ENCODE measurements at places on chromosomes 6 and 20.

- DNase-seq, result peak; percentile 3
Measured at GRCh38 chr6:3321875-3322274, 63.1 kb downstream of the PSMG4 start.

GRCh38 chr20:4373454-4373853, 348.3 kb upstream of the PRND start:
- DNase-seq, result no peak

GRCh38 chr6:31222496-31222895, 49.4 kb downstream of the HLA-C start:
- DNase-seq, result no peak

DNA sequence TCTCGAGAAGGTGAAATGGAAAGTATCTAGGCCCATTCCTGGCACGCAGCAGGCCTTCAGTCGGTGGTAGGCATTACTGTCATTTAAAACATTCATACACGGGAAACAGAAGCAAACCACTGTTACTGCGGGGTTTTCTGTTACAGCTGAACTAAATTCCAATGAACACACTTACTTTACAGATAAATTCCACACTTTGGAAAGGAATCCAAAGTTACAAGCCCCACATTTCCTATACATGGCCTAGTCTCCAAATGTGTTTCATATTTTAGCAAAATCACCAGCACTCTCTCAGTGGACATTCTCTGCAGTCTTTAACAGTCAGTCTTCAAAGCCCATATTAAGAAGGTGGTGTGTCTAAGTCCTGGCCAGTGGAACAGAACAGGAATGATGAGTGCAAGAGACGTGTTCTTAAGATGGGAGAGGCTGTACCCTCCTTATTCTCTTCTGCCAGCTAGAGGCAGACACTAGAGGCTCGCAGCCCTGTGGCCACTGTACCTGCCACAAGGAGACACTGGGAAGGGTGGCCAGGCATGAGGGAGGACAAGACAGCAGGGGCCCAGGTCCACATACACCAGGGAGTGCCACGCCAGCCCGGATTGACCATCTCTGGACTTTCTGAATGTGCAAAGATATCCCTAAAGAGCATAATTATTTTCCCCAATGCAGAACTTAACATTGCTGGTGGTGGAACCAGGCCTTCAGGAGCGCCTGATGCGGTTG, 76.4 kb downstream of the CDC5L start:
- DNase-seq, result no peak

GRCh38 chr6:21325201-21325856, 268.2 kb upstream of the SOX4 start:
- DNase-seq, result no peak

GRCh38 chr20:7237251-7237650, 469.8 kb downstream of the BMP2 start:
- no peak for DNase-seq

DNA sequence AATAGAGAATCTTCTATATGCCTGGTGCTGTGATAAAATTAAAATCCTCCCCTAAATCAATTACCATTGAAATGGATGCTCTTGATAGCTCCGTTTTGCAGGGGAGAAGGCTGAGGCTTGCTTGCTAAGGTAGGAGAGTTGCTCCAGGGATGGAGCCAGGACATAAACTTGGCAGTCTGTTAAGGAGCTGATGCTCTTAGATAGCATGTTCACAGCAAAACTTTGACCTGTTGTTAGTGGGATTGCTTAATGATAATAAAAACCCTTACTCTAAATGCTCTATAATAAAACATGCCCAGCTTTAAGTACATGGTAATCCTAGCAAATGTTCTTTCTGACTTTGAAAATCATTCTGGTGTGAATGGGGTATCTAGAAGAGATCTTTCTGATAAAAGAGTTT, 228.4 kb upstream of the JAG1 start:
- peak; percentile 26 for DNase-seq

DNA sequence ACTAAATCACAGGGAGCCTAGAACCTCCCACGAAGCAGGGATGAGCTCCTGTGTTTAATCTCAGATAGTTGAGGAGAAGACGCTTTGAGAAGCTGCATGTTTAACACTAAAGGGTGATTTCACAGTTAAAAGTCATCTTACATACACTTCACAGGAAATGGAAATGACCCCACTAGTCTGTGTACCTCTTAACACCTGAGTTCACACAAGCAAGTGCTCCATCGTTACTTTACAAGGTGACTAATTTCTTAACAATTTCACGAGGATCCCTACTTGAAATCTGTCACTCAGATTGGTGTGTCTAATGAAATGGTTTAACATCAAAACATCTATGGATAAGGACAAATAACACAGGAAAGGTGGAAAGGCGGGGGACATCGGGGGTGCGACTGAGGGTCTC, 93.8 kb upstream of the RPS6KA2 start:
- DNase-seq, result no peak

- DNase-seq, result no peak
Measured at GRCh38 chr20:12902992-12903391, 105.8 kb upstream of the SPTLC3 start.

DNA sequence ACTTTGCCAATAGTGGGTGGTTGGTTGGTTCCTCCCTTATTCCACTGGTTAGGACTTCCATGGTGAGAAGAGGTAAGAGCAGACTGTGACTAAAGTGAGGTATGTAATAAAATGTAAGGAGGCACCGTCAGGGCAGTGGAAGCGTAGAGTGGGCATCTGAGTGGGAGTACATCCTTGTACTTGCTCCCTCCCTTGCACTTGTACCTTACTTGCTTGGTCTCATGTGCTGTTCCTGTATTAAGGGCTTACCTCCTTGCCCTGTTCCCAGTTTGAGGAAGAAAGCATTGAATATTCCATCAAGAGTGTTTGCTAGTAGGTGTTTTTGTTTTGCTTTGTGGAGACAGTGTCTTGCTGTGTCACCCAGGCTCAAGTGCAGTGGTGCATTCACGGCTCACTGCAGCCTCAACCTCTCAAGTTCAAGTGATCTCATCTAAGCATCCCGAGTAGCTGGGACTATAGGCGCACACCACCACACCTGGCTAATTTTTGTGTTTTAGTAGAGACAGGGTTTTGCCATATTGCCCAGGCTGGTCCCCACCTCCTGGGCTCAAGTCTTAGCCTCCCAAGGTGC, 25.5 kb downstream of the AMD1 start:
- DNase-seq, result no peak

GRCh38 chr6:134675110-134676054, 274.5 kb downstream of the ALDH8A1 start:
- DNase-seq, result no peak

DNA sequence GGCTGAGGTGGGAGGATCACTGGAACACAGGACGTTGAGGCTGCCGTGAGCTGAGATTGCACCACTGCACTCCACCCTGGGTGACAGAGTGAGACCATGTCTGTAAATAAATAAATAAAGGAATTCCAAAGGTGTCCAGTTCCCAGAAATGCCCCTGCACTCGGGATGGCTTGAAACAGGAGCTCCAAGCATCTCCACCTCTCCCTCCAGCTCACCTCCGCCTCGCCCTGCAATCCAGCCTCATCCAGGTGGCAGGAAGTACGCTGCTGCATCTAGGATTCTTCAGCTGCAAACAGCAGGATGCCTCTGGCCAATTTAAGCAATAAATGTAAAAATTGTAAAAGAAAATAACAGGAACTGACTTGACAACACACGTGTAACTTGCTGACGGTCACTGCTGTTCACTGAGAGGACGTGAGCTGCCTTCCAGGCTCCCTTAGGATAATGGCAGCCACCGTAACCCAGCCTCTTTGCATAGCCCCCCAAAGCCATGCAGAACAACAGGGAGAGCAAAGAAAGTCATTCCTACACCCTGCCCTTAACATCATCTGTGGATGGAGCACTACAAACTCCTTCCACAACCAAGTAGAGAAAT, 11.4 kb upstream of the GRM4 start:
- DNase-seq, result no peak

DNA sequence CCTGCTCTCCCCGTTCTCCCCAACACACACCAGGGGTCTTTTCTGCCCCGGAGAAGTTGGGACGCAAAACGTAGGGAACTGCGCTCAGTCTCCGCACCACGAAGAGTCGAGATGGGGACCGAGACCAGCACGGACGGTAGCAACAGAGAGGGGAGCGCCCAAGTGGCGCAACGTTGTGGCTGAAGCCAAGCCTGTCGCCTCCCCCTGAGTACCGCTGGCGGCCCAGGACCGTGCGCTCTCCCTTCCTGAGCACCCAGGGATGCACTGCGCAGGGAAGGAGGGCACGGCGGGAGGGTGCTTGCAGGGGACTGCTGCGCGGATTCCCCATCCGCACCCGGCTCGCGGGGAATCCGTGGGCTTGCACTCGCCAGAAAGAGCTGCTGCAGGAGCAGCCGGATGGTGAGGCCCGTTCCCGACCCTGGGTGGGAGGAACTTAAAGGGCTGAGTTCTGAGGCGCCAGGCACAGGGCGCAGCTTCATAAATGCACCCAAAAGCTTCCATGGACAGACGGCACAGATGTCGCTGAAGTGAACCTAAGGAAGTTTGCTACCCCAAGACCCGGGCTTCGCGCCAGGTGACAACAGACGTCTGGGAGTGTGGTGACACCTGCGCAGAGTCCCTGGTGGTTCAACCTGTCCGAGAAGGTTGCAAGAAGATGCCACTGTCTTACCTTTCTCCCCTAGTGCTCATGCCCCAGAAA, 178.7 kb downstream of the TBXT start:
- no peak for DNase-seq

DNA sequence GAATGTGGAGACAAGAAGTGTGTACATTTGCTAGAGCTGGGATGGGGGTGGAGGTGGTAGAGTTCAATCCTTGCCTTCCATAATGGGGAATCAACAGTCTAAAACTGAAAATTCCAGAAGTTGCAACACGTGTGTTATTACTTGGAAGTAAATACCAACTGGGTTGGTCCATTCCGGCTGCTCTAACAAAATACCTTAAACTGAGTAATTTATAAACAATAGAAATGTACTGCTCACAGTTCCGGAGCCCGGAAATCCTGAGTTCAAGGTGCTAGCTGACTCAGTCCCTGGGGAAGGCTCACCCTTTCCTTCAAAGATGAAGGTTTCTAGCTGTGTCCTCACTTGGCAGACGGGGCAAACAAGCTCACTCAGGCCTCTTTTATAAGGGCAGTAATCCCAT, 59.0 kb downstream of the RIN2 start:
- DNase-seq, result peak; percentile 61

DNA sequence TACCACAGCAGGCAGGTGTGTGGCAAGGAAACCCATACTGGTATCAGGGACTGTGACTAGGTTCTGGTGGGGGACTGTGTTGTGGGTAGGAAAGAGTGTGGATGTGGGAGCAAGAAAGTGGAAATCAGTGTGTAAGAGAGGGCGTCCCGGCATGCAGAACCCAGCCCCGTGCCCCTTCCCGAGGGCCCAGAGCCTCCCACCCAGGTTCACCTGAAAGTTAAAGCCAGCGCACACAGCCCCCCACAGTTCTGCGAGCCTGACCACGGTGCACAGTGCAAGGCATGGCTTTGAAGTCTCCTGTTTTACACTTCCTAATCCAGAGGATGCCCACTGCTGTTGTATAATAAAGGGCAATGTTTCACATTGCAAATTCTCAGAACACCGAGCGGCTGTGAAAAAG, 22.7 kb downstream of the MAFB start:
- DNase-seq, result no peak

DNA sequence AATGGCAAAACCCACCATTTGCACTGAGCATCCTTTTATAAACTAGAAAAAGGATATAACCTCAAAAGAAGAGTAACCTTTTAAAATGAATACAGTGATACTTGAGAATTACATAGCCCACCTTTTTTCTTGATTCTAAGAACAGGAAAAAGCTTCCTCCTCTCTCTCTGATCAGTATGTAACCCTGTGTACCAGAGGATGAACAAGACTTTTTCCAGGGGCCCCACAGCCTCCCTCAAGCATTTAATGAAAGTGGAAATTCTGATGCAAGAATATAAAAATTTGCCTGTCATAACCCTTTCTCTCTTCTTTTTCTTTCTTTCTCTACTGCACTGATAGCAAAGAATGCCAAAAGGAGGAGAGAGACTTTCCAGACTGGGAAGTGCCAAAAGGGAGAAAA, 64.2 kb upstream of the BTN3A2 start:
- no peak for DNase-seq

GRCh38 chr20:8834851-8835250, 234.0 kb upstream of the PLCB4 start:
- DNase-seq, result no peak

GRCh38 chr6:139240161-139241010, 51.4 kb downstream of the TXLNB start:
- no peak for DNase-seq

- DNase-seq, result no peak
Measured at GRCh38 chr6:4031442-4031841, 47.5 kb downstream of the FAM217A start.

DNA sequence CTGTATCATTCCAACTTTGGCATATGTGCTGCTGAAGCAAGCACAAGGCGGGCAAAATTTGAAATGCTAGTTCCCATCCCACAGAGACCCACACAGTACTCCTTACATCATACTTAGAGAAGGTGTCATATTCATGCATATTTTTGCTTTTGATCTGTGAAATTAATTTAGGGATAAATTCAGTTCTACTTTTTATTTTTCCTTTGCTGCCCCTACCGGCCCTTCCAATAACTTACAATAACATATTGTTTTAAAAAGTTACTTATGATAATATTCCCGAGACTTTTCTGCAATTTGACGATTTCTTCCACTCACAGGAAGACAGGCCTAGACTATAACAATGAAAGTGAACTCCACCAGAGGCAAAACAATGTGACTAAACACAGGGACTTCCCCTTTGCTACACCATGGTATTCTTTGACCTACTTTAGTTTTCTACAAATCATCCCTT, 35.0 kb downstream of the SESN1 start:
- no peak for DNase-seq

DNA sequence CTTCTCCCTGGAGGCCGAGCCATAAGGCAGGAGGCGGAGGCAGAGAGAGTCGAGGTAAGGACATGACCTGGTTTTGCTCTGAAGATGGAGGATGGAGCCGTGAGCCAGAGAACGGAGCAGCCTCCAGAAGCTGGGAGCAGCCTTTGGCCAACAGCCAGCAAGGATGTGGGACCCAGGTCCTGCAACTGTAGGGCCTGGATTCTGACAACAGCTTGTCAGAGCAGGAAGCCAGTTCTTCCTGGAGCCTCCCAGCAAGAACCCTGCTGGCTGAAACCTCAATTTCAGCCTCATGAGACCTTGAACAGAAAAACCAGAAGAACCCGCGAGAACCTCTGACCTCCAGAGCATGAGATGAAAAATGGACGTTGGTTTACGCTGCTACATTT, 13.4 kb upstream of the MRGBP start:
- no peak for DNase-seq
